Activated CD8-positive, alpha-beta memory T cell treated with anti-CD3 and anti-CD28 coated beads, Interleukin-2, amount 10 ng/mL, durations not matched to agents 7 days and 5 days (primary cell): ENCODE measurements at places on chromosomes 2 and 18. TPM values are rescaled to one million over a fixed set of nuclear protein-coding genes. Genes with fewer than 3 reads are reported as not detected.

DNA sequence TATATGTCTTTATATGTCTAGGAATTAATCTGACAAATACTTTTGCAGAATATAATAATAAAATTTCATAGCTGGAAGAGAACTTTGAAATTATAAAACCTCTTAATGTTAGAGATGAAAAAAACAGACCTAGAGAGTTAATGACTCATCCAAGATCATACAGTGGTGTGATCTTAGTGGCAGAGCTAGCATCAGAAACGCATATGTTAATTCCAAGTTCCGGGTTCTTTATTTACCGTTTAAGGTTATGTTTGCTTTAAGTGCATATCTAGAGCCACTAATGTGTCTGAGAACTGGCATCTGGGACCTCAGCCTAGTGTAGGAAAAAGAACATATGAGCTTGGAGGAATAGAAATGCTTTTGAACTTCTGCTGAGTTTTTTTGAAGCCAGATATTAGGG is 24.3 kb downstream of the CERS6 start:
- H3K4me1 ChIP-seq, result no peaks in the 10 kb centered on the region
- no peak overlapping the region for H3K4me3 ChIP-seq
- peaks cover 19% of the 10 kb centered on the region for H3K27me3 ChIP-seq
- no peaks in the 10 kb centered on the region for H3K36me3 ChIP-seq

GRCh38 chr2:85920810-85921545 is 32.2 kb upstream of the ST3GAL5 start:
- H3K27me3 ChIP-seq, result peaks cover 2% of the 10 kb centered on the region
- no peak overlapping the region for H3K4me3 ChIP-seq

DNA sequence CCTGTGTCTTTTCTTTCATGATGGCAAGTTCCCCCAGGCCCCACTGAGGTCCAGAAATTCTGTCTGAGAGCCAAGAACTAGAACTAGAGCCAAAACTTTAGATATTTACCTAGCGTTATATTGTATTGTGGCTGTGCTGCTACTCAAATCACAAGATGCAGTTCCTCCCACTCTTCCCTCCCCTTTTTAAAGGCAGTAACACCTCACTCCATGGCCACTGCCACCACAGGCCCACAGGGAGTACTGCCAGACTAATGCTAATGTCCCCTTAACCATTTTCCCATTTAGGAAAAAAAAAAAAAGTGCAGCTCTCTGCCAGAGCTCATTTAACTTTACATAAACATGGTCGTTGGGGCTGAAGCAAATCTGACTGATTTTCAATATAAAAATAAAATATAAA is 99.7 kb upstream of the KYNU start:
- H3K27ac ChIP-seq, result no peak overlapping the region
- H3K4me3 ChIP-seq, result no peak overlapping the region
- H3K27me3 ChIP-seq, result no peaks in the 10 kb centered on the region
- H3K4me1 ChIP-seq, result no peaks in the 10 kb centered on the region
- DNase-seq, result no peak
- H3K36me3 ChIP-seq, result no peaks in the 10 kb centered on the region

- no peak for DNase-seq
- H3K27ac ChIP-seq, result no peak overlapping the region
- no peaks in the 10 kb centered on the region for H3K36me3 ChIP-seq
- H3K4me3 ChIP-seq, result no peak overlapping the region
Measured at GRCh38 chr18:29157057-29157780, 980.3 kb upstream of the CDH2 start.

- no peak overlapping the region for H3K27ac ChIP-seq
- no peak for DNase-seq
- peaks cover 20% of the 10 kb centered on the region for H3K4me1 ChIP-seq
- no peaks in the 10 kb centered on the region for H3K36me3 ChIP-seq
- H3K27me3 ChIP-seq, result peaks cover 42% of the 10 kb centered on the region
- no peak overlapping the region for H3K4me3 ChIP-seq
Measured at GRCh38 chr2:176504440-176504839, 235.2 kb downstream of the MTX2 start.

GRCh38 chr2:15809404-15809803 is 130.9 kb upstream of the MYCN start:
- H3K36me3 ChIP-seq, result no peaks in the 10 kb centered on the region
- H3K27me3 ChIP-seq, result no peaks in the 10 kb centered on the region
- H3K4me1 ChIP-seq, result no peaks in the 10 kb centered on the region
- no peak overlapping the region for H3K27ac ChIP-seq
- DNase-seq, result no peak

DNA sequence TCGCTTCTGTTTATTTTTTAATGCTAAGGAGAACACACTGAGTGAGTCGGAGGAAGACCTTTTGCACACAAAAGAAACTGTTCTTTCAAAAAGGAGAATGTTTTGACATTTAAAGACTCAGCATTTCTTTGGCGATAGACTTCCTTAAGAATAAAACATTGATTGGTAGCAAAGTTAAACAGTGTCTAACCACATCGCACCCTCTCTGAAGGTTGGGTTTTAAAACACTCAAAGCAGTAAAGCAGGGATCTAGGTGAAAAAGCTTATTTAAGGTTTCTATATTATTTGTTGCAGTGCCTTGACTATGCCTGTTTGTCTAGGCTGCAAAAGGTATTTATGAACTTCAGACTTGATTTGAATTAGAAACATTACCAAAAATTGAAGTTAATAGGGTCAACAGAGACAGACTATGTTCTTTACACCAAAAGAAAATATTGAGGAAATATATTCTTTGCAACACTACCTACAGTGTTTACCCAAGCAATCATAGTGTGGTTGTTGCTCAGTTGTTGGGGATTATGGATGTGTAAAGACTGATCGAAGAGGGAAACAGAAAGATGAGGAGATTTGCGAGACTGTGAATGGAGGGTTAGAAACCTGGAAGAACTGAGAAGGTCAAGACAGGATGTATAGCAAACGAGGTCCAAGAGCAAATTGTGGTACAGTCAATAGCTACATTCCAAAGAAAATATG is 297.8 kb upstream of the SLC39A10 start:
- no peak overlapping the region for H3K27ac ChIP-seq
- no peak for DNase-seq
- H3K27me3 ChIP-seq, result no peaks in the 10 kb centered on the region
- H3K4me3 ChIP-seq, result no peak overlapping the region

- peaks cover 3% of the 10 kb centered on the region for H3K4me1 ChIP-seq
- no peak for DNase-seq
- no peak overlapping the region for H3K27ac ChIP-seq
Measured at GRCh38 chr2:32772638-32773447, 145.0 kb downstream of the TTC27 start.

GRCh38 chr2:233422050-233422639 is 67.9 kb downstream of the DGKD start:
- H3K27me3 ChIP-seq, result no peaks in the 10 kb centered on the region
- peaks cover 79% of the 10 kb centered on the region for H3K4me1 ChIP-seq
- peak; percentile 87 for DNase-seq
- peaks cover 43% of the 10 kb centered on the region for H3K36me3 ChIP-seq
- H3K27ac ChIP-seq, result peak overlapping the region; percentile 95

GRCh38 chr2:98540536-98540935 is 67.8 kb downstream of the COA5 start:
- no peaks in the 10 kb centered on the region for H3K27me3 ChIP-seq
- H3K36me3 ChIP-seq, result peaks cover 65% of the 10 kb centered on the region
- H3K27ac ChIP-seq, result no peak overlapping the region
- peaks cover 13% of the 10 kb centered on the region for H3K4me1 ChIP-seq
- no peak for DNase-seq

DNA sequence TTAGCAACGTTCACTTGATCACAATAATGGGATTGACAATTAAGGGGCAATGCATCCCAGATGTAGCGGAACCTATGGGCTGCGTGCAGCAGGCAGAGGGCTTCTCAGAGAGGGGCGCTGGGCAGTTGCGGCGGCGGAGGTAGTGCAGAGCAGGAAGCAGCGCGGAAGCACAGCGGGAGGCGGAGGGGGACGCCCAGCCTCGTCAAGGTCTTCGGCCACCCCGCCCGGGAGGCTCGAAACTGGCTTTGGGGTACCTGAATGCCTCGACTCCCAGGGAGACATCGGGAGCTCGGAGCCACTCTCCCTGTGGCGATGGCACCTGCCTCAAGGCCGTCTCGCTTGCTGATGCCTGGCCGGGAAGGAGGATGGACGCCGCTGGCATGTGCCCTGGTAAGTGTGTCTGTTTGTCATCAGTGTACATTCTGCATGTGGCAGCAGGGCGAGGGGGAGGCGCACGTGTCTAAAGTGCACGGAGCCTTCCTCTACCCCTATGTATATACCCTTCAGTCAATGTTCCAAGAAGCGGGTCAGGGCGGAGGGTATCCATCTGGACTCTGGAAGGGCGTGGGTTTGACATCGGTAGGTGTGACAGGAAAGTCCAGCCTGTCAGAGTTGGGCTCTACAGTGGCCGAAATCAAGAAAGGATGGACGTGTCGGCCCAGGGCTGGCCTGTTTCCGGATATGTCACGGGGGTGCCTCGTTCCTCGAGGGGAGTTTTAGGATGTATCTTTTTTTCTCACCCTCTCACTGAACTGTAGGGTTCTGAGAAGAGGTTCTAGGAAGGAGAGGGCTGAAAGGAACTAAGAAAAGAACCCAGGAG is 7.5 kb upstream of the SP9 start:
- peak overlapping the region; percentile 55 for H3K4me3 ChIP-seq
- no peaks in the 10 kb centered on the region for H3K36me3 ChIP-seq
- H3K27ac ChIP-seq, result no peak overlapping the region
- DNase-seq, result no peak
- H3K4me1 ChIP-seq, result peaks cover 22% of the 10 kb centered on the region
- H3K27me3 ChIP-seq, result peaks cover 93% of the 10 kb centered on the region

- H3K4me1 ChIP-seq, result peaks cover 9% of the 10 kb centered on the region
- no peak within 1 kb of the TSS for H3K27ac ChIP-seq
- peak within 1 kb of the TSS; percentile 52 for H3K4me3 ChIP-seq
- no peak for DNase-seq
Measured at GRCh38 chr2:200585730-200586643, at the start of gene AOX1. AOX1 (plus strand) TSS chr2:200586014; CDS start chr2:200586109, 95 bp downstream.

DNA sequence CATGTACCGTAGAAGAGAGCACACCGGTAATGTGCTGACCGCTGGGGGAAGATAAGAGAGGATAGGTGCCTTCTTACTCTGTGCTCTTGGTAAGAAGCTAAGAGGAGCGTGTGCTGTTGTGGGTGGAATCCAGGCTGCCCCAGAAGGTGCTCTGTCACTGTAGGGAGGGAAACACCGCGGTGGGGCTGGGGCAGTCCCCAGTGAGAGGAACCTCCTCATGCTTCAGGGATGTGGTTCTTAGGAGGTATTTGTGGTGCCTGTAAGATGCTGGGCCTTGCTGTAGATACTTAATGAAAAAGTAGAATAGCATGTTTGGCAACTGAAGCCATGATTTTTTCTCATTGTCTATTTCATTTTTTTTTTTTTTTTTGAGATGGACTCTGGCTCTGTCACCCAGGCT is 1.1 kb downstream of the COLEC11 start:
- peak; percentile 62 for DNase-seq
- peaks cover 3% of the 10 kb centered on the region for H3K27me3 ChIP-seq
- H3K27ac ChIP-seq, result no peak overlapping the region
- H3K4me1 ChIP-seq, result peaks cover 17% of the 10 kb centered on the region

The CPLX4 gene
- total RNA-seq, result not detected

The GCG gene
- not detected for total RNA-seq

The TMEM178A gene
- total RNA-seq, result not detected

The PID1 gene
- not detected for total RNA-seq

The IL36B gene
- total RNA-seq, result not detected
